8988T (cell line): ENCODE measurements at places on chromosomes 12 and 14.
A peak's percentile ranks its signal among the peaks of the same experiment; 100 is the strongest.

- no peak for DNase-seq
Measured at GRCh38 chr12:116689521-116689920, 48.3 kb downstream of the SPRING1 start.

- no peak for DNase-seq
Measured at GRCh38 chr12:7075518-7075917, 15.0 kb downstream of the C1S start.

- no peak for DNase-seq
Measured at GRCh38 chr12:82688596-82688995, 1.9 kb downstream of the TMTC2 start.

DNA sequence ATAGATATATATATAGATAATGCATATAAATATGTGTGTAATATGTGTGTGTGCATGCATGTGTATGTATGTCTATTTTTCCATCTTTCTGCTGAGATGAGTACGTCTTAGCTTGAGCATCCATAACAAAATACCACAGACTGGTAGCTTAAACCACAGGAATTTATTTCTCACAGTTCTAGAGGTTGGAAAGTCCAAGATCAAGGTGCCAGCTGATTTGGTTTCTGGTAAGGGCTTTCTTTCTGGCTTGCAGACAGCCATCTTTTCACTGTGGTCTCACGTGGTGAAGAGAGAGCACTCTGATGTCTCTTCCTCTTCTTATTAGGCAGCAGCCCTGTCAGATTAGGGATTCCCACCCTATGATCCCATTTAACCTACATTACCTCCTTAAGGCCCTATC is 47.3 kb downstream of the ACSM4 start:
- DNase-seq = no peak

DNA sequence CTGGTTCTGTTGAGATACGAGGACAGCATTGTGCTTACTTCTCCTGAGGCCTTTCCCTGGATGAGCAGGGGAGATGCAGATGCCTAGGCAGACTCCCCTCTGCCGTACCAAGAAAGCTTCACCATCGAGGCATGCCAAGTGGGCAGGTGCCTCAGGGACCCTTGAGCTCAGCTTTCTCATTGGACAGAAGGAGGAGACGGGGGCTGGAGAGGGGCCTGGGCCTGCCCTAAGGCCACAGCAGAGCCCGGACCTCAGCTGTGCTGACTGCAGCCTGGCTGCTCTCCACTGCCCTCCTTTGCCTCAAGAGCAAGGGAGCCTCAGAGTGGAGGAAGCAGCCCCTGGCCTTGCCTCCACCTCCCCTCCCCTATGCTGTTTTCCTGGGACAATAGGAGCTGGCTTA is 23.4 kb downstream of the SERPINA1 start:
- DNase-seq = no peak

GRCh38 chr14:53880761-53881160 is 75.9 kb downstream of the BMP4 start:
- no peak for DNase-seq

DNA sequence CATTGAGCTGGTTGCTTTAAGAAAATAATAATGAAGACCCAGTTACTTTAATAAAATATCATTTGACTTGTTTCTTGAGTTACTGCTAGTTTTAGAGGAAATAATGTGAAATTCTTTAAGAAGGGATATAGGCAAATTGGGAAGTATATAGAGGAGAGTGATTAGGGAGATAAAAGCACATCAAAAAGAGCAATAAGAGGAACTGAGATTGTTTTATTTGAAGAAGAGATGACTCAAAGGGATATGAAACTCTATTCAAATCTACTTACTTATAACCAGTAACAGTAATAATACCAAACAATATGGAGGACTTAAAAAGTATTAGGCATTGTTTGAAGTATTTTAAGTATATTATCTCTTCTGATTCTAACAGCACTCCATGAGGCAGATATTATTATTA is 37.1 kb downstream of the LRRK2 start:
- no peak for DNase-seq

DNA sequence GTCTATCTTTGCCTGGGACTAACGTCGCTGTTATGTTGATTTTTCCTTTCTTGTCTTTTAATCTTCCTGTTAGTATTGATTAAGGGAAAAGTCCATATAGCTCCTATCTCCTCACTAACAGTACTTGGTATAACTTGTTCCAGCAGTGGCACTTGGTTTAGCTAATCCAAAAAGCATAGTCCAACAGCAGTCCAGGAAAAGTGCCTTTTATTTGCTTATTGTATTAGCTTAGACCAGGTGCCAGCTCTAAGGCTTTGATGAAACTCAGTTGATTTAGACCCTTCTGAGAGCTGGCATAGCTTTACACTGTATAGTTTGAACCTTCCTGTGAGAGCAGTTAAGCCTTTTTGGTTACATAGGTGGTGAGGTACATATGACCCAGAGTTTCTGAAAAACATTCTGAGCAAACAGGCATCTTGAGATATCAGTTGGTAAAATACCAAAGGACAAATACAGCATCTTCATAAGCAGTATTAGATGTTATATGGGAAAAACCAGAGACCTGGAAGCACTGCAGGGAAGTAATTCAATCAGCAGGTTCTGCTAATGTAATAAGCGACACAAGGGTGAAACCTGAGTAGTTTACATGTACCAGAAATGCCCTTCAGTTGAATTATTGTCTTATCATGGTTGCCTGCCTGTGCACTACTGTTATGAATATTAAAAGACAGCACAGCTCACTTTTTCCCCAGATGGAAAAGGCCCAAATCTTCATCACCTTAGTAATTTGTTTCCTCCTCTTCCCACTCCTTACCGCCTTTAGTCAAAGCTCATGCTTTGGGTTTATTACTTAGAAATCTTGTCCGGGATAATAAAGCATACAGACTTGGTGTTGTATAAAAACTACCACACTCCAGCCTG is 13.0 kb downstream of the PELI2 start:
- no peak for DNase-seq

DNA sequence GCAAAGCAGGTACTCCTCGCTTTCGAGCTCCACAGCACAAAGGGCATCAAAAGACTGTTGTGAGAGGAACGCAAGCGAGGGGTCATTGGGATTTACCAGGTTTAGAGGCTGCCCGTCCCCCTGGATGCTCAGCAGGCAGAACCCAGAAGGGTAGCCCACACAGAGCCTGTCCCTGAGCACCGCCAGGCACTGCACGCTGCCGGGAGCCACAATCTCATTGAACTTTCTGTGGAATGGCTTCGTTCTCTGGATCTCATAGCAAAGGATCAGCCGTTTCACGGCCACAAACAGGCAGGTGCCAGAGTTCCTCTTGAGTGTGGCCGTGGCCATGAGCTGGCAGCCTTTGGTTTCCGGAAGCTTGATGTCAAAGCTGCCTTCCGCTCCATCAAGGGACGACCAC is 21.5 kb downstream of the AMN start:
- no peak for DNase-seq

DNA sequence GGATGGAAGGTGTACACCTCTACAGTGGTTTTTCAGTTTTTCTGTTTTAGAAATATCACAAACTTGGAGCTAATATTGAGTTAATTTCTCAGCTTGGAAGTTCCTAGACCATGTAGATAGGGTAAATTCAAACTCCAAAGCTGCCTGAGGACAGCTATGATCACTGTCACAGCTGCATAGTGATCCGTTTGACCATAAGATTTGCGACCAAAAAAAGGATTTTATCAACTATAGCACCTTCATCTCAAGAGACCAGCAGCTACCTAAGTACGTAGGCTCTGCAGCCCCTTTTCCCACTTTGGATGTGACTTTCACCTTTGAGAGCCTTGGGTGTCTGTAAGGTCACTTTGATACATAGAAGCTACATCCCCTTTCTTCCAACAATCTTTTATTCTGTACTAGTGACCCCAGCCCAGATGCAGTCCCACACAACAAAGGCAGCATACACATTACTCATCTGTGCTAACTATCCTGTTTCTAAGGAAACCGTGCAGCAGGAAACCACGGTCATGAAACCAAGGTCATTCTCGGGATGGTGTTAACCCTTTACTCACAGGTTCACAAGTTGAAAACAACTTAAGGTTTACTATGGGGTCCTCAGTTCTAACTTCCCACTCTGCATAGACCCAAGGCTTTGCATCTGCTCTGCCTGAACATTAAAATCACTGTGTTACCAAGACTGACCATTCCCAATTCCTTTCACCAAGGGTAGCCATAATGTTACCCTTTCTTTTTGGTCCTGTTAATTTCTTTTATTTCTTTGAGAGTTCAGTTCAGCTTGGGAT is 75.4 kb downstream of the IFT81 start:
- no peak for DNase-seq

DNA sequence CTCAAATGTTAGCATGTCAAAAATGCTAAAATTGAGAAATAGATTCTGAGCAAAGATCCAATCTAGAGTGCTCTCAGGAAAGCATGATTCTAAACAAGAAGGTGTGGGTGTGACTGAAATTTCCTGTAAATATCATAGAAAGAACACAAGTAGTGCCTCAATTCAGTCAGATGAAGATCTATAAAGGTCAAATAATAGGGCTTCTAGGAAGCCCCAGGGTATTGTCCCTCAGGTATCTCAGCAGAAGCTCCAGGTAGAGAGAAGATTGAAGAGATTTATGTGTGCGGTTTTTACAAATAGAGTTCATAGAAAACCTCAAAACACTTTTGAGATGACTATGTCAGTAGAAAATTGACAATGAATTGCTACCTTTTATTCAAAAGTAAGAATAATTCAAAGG is 13.0 kb downstream of the KLRD1 start:
- DNase-seq = no peak

GRCh38 chr12:58106195-58106594 is 164.8 kb downstream of the ATP23 start:
- no peak for DNase-seq

DNA sequence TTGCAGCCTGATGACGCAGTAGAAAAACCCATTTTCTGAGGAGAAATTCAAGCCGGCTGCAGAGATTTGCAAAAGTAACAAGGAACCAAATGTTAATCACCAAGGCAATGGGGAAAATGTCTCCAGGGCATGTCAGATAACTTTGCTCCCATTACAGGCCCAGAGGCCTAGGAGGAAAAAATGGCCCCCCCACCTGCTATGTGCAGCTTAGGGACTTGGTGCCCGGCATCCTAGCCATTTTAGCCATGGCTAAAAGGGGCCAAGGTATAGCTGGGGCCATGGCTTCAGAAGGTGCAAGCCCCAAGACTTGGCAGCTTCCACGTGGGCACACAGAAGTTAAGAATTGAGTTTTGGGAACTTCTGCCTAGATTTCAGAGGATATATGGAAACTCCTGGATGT is 351.9 kb downstream of the RGS6 start:
- no peak for DNase-seq

DNA sequence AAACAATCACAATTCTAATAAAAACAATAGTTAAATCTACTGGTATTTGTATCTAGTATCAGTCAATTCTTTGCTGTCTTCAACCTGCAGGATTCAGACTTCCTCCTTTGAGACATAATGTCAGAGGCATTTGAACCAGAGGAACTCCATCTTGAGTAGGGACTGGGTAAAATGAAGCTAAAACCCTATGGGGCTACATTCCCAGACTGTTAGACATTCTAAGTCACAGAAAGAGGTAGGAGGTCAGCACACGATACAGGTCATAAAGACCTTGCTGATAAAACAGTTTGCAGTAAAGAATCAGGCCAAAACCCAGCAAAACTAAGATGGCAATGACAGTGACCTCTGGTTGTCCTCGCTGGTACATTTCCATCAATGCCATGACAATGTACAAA is 48.2 kb upstream of the MAP3K9 start:
- DNase-seq = no peak

- DNase-seq = no peak
Measured at GRCh38 chr12:82608706-82609105, 78.0 kb upstream of the TMTC2 start.

- DNase-seq = no peak
Measured at GRCh38 chr14:61388976-61389576, 67.7 kb downstream of the PRKCH start.

DNA sequence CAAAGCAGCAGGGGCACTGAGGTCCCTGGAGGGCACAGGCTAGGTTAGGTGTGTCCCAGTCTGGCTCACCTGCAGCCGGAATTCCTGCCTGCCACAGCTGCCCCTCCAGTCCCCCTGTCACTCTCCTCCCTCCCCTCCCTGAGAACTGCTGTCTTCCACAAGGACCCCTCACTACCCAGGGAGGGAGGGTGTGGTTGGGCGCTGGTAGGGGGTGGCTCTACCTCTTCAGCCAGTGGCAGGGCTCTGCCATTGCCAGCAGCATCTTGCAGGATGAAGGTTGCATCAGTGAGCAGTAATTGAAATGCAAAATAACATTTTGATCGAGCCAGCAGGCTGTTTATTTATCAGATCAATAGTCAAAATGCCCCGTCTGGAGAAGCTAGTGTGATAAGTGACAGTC is 45.7 kb downstream of the ESRRB start:
- DNase-seq = no peak

- no peak for DNase-seq
Measured at GRCh38 chr12:105487963-105488362, 157.5 kb downstream of the C12orf75 start.

GRCh38 chr12:109448272-109448671 is 28.8 kb downstream of the KCTD10 start:
- DNase-seq = no peak

- DNase-seq = no peak
Measured at GRCh38 chr14:103867523-103867953, 20.2 kb upstream of the PPP1R13B start.

DNA sequence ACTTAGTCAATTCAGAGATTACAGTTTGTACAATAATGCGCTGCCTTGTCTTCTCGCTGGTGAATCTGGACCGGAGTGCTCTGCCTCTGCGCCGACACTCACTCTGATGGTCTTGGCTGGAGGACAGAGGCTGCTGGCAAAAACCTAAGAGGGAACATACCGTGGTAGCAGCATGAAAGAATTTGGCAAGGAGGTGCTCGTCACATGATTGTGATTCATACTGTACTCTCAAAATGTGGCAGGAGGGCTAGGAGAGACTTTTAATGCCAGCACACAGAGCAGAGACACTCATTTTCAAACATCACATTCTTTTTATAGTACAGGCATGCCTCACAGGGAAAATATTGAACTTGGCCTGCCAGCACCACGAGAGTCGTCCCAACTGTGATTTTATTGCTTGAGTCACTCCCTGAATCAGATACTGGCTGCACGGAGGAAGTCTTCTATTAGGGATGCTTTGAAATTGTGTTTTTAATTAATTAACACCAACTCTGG is 67.8 kb downstream of the HMGA2 start:
- peak; percentile 55 for DNase-seq

- DNase-seq = no peak
Measured at GRCh38 chr14:72315714-72316113, 383.5 kb downstream of the RGS6 start.

GRCh38 chr12:123076604-123077297 is 74.1 kb downstream of the PITPNM2 start:
- DNase-seq = no peak

GRCh38 chr12:4424422-4424821 is 21.2 kb downstream of the FGF6 start:
- DNase-seq = no peak

DNA sequence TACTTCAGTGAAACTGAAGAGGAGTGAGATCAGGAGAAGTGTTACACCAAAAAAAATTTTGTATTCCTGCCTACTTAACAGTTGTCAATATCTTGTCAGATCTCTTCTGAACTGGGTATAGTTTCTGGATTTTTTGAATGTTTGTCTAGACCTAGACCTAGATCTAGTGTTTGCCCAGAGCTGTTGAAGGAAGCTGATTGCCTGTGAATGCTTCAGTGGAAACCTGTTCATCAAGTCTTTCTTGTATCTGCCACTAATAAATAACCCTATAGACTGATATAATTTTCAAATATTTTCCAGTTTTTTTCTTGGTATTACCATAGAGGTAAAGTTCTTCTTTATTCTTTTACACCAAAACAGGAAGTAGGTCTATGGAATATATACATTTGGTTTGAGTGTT is 781.5 kb upstream of the FBXO33 start:
- no peak for DNase-seq

GRCh38 chr12:11071414-11071813 is 9.3 kb upstream of the TAS2R46 start:
- DNase-seq = no peak

- no peak for DNase-seq
Measured at GRCh38 chr12:56658921-56659320, 13.1 kb upstream of the ATP5F1B start.
